Gastrocnemius medialis (tissue), 4 donors: ENCODE measurements at places on chromosomes 2 and 18. TPM values are rescaled to one million over a fixed set of nuclear protein-coding genes. Genes with fewer than 3 reads are reported as not detected.

DNA sequence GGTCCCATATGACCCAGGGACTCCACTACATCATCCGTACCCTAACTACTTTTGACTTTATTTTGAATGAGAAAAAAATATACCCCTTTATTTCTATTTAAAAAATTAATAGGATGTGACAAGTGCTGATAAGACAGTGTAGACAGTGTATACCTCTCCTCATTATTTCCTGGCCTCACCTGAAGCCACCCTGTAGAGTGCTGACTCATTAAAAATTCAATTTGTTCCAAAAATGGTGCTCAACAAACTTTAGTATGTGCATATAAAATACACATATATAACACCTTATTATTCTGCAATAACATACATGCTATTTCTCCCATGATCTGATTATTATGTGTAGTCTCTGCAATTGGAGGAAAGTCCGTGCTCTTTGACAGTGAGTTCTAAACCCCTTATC, 20.8 kb downstream of the NOL4 start:
- no peak for DNase-seq

DNA sequence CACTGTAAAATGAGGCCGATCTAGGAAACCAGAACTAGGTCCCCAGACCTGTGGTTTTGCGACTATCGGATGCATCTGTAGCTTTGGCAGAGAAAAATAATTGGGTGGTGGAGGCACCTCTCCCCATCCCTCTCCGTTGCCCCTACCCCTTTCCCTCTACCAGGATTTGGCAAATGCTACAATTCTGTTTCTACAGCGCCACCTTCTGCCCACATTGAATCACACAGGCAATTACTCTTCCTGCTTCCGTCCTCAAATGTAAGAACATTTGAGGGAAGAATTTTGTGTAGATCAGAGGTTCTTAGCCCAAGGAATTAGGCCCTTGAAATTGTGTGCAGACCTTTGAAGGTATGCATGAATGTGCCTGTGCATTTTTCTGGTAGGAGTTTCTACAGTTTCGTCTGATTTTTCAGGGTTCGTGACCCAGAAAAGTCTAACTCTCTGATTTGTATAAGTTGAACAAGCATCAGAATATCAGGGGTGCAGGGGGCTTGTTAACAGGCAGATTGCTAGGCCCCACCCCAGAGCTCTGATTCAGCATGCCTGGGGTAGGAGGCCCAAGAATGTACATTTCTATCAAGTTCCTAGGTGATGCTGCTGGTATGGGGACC, 11.2 kb downstream of the ATP6V1B1 start:
- DNase-seq = no peak

GRCh38 chr2:241312082-241312481, 3.4 kb downstream of the HDLBP start:
- no peak for DNase-seq

Gene GPC1
- total RNA-seq = 188 TPM
